ENCODE measurements at places on chromosomes 3 and 15.

DNA sequence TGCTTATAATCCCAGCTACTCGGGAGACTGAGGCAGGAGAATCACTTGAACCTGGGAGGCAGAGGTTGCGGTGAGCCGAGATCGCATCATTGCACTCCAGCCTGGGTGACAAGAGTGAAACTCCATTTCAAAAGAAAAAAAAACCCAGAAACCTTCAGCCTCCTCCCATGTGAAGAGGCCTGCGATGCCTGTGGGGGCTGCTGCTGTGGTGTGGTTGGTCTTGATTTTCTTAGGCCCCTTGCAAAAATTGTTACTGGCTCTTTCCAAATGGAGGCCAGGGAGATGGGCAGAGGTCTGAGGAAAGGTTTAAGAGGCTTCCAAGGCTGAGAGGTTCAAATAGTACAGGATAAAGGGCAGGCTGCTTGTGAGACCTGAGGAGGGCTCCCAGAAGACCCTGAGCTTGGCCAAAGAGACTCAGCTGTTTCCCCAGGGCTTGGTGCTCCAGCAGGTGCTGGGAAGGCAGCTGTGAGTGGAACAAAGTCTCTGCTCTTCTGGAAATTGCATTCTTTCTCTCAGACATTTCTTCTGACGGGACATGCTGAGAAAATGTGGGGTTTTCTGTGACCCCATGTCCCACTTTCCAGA is 18.4 kb downstream of the GCSAM start:
- no peak for DNase-seq

DNA sequence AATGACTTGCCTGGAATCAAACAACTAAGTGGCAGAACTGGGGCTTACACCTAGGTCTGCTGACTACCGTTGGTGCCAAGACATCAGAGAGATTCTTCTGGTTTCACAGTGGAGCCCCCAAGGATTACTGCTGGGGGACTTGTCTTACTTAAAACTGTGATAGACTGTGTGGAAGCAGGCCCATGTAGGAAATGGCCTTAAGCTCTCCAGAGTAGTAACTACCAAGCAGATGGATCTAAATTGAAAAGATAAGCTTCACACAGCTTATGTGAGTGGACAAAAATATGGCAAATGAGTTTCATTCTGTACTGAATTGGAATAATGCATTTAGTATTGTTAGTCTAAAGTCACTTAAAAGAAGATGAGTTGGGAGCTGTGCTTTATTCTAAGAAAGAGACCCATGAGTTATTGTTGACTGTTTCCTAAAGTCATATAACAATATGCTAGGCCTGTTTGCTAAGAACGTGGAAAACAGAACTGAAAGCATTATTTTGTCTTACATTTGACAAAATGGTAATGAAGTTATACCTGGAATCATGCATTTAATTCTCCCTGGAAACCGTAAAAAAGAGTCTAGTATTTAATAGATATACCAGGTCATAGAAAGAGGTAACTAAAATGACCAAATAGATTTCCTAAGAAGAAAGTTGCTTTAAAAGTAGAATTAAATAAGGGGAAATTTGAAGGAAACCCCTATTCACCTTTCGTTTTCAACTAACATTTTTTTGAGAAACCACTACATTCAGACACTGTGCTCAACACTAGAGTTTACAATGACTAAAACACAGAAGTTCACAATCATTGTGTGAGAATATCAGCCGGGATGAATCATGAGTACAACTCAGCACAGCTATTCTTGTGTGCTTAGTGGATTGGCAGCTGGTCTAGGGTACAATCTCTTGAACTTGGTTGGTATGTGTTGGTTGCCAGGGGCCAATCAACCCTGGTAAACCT is 13.0 kb upstream of the MAPK6 start:
- no peak for DNase-seq

DNA sequence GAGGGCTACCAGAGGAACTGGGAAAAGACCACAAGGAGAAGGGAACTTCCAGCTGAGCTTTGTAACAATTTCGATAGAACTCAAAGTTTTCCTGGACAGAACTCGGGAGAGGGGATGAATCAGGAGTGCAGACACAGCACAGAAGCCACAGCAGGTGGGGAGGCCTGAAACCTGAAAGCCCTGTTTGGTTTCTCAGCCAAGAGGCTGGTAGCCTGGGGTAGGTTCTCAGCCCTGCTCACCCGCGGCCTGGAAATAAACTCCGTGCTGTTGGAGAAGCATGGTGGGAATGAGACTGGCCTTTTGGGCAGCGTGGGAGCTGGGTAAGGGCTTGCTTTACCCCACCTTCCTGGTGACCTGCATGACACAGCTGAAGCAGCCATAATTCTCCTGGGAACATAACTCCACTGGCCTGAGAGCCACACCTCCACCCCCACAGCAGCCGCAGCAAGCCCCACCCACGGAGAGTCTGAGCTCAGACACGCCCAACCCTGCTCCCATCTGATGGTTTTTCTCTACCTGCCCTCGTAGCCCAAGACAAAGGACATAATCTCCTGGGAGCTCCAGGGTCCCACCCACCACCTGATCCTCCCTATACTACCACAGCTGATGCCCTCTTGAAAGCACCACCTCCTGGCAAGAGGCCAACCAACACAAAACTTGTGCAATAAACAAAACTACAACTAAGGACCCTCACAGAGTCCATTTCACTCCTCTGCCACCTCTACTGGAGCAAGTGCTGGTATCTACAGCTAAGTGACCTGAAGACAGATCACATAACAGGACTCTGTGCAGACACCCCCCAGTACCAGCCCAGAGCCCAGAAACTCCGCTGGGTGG is 52.5 kb upstream of the CHRM5 start:
- DNase-seq: no peak

- no peak for DNase-seq
Measured at GRCh38 chr15:77037388-77038209, 33.3 kb downstream of the TSPAN3 start.

- no peak for DNase-seq
Measured at GRCh38 chr15:24269166-24269571, 406.4 kb upstream of the NPAP1 start.

GRCh38 chr3:167330993-167331785 is 48.9 kb downstream of the ZBBX start:
- DNase-seq: no peak

DNA sequence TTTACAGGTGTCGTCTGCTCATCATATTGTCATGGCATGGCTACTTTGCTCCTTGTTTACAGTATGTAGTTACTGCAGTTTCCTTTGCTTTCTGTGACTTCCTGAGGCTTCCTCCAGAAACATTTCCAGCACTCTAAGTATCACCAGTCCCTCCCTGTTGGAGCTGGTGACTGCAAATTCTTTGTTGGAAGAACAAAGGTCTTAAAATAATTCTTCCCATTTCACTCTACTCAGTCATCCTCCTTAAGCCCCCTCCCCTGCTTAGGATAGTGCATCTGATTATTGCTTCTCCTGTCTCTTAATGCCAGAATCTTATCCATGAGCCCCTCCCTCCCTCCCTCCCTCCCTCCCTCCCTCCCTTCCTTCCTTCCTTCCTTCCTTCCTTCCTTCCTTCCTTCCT is 72.0 kb downstream of the C3orf38 start:
- DNase-seq: no peak

DNA sequence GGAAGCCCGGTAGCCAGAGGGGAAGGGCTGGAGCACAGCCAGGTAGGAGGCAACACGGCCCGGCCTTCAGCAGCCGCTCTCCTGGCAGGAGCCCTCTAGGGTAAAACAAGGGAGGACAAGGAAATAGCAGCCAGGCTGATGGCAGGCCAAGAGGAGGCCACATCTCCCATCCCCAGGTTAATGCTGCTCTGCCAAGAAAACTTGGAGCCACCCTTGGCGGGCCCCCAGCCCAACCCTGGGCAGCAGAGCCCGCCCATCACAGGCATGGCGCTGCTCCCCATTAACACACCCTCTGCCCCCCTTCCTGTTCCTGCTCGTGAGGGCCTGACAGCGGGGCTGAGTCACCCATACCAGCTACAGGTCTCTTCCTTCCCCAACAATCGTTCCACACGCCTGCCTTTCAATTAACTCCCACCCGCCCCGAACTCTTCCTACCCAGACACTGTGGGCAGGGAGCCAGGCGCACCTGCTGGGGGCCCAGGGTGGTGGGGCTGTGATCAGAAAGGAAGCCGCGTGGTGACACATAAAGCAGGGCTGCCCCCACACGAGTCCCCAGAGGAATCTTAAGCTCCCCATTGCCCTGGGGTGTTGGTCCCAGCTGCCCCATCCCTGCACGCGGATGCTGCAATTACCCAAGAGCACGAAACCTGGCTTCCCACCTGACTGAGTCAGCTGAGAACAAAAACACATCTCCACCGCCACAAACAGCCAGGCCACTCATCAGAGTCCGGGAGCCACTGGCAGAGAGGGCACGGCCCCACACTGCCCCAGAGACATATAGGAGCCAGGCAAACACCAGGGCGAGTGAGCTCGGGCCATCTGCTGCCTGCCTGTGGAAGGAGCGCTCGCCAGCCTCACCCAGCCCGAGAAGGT is at the start of gene C15orf62:
Gene C15orf62 (plus strand): TSS at position 707 of the 873 bp plus-strand sequence. CDS start 516 bp downstream, outside the sequence.
- no peak for DNase-seq

DNA sequence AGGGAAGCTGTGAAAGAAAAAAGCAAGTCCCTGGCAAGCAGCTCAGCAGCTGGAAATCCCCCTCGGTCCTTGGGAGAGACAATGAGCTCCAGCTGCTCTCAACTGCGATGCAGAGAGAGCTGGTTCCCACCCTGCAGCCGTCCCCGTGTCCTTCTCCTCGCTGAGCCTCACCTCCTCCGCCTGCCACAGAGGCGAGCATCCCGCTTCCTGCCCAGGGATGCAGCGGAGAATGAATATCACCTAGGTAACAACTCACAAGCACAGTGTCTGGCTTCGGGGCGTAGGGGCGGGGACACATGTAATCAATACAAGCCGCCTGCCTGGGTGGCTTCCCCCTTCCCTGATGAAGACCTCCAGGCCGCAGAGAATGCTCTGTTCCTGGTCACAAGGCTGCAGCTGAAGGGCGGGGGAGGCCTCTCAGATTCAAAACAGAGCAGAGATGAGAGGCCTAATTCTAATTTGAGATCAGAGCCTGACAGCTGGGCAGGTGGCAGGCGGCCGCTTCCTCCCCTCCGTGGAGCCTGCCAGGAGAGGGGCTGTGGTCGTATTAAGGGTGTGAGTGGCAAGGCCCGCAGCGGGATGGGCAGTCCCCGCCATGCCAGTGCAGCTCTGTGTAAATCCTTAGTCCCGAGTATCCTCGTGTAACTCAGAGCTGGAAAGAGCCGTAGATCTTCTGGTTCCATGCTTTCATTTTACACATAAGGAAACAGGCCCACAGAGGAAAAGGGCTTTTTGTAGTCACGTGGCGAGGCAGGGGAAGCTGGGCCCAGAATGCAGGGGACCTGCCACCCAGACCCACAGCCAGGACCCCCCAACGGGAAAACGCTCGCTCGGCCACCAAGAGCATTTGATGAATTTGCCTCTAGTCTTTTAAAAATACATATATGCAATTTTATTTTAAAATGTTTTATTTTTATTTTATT is 24.3 kb downstream of the ZDHHC19 start:
- no peak for DNase-seq

- no peak for DNase-seq
Measured at GRCh38 chr15:89963301-89964231, 37.6 kb upstream of the ZNF710 start.

DNA sequence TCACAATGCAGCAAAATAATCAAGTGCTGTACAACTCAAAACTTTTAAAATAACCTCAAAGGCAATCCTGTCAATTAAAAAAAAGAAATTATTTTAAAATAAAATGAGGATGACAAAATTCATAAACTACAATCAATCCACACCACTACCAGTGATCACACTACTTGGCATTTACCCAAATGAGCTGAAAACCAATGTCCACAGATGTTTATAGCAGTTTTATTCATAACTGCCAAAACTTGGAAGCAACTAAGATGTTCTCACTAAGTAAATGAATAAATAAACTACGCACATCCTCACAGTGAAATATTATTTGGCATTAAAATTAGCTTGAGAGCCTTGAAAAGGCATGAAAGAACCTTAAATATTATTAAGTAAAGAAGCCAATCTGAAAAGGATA is 121.3 kb downstream of the STAG1 start:
- DNase-seq: no peak

GRCh38 chr3:52259035-52259434 is 13.5 kb downstream of the PPM1M start:
- no peak for DNase-seq

- no peak for DNase-seq
Measured at GRCh38 chr3:46001178-46001577, 5.6 kb upstream of the FYCO1 start.

GRCh38 chr3:17292556-17292955 is 407.8 kb downstream of the PLCL2 start:
- no peak for DNase-seq

- DNase-seq: no peak
Measured at GRCh38 chr3:134029256-134029733, 430 bp downstream of the SLCO2A1 start.

DNA sequence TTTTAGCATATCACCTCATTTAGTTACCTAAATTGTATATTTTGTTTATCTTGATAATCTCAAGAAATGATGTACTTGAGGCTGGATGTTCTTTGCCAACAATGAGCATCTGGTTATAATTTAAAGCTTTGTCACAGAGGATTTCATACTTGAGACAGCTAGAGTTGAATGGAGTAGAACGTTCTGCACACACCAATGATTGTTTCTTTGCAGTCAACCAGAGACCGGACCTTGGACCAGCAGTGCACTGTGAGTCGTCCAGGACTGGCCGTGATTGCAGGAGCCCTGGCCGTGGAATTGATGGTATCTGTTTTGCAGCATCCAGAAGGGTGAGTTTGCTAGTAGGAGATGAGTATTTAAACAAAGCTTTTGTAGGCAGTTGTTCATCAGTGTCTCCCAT is 90.4 kb downstream of the ATG7 start:
- DNase-seq: no peak

- peak; percentile 94 for DNase-seq
Measured at GRCh38 chr3:149016669-149017541, 25.6 kb downstream of the GYG1 start.

- no peak for DNase-seq
Measured at GRCh38 chr3:118369892-118370491, 664.7 kb downstream of the IGSF11 start.

- no peak for DNase-seq
Measured at GRCh38 chr3:129085818-129086217, 25.2 kb downstream of the GP9 start.

GRCh38 chr3:194906229-194906629 is 220.5 kb downstream of the FAM43A start:
- no peak for DNase-seq

- no peak for DNase-seq
Measured at GRCh38 chr3:136396916-136397315, 146.8 kb downstream of the PCCB start.

- DNase-seq: no peak
Measured at GRCh38 chr15:98906712-98907083, 100.9 kb downstream of the PGPEP1L start.

DNA sequence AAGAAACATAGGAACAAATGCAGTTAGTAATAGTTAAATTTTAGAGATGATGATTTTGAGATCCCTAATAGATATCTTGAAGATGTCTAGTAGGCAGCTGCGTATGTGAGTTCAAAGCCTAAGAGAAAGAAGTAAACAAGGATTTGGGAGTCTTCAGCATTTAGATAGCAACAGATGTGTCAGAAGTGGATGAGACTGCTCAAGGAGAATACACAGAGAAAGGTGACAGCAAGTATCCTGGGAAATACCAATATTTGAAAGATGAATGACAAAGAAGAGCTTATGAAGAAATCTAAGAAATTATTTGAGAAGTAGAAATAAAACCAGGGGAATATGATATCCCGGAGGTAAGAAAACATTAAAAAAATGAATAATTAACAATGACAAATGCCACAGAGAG is 130.9 kb downstream of the PCCB start:
- no peak for DNase-seq
